ENCODE measurements at places on chromosomes 7 and 10. TPM values are rescaled to one million over a fixed set of nuclear protein-coding genes. Genes with fewer than 3 reads are reported as not detected.

- H3K36me3 ChIP-seq = no peaks in the 10 kb centered on the region
- DNase-seq = no peak
- no peak overlapping the region for H3K27ac ChIP-seq
- H3K4me1 ChIP-seq = no peaks in the 10 kb centered on the region
Observed at GRCh38 chr7:46545790-46546189, 624.7 kb upstream of the IGFBP3 start.

DNA sequence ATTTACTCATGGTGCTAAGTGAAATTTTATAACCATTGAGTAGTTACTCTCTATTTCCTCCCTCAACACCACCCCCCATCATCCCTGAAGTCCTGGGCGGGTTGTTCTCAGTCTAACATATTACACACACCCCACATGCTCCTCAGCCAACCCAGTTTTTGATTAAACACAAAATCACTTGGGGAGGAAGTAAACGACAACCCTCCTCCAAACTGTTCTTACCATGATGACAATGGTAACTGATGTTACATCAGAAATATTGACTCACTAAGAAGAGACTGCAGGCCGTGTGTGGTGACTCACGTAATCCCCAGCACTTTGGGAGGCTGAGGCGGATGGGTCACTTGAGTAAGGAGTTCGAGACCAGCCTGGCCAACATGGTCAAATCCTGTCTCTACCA is 44.2 kb downstream of the RAB11FIP2 start:
- H3K4me3 ChIP-seq = no peak overlapping the region
- no peaks in the 10 kb centered on the region for H3K36me3 ChIP-seq

DNA sequence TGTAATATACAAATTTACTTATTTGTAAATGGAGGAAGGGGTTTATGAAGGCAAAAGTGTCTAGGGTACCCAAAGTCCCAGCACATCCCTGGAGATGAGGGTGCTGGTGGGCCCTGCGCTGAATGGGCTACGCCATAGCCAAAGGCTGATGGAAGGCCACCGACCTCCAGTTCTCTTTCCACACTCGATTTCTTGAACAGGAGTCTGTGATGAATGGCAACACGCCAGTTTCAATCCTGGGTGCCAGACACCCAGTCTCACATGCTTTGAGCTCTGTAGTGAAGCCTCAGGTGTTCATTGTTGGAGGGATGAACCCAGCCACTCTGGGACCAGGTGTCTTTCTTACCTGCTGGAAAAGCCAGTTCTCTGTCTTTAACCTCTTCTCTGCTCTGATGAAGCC is 752 bp downstream of the LRMDA start:
- no peaks in the 10 kb centered on the region for H3K4me1 ChIP-seq
- H3K27ac ChIP-seq = no peak overlapping the region
- H3K4me3 ChIP-seq = no peak overlapping the region
- DNase-seq = no peak
- H3K36me3 ChIP-seq = no peaks in the 10 kb centered on the region

CLDN12 gene
- total RNA-seq = 6.5 TPM

DNA sequence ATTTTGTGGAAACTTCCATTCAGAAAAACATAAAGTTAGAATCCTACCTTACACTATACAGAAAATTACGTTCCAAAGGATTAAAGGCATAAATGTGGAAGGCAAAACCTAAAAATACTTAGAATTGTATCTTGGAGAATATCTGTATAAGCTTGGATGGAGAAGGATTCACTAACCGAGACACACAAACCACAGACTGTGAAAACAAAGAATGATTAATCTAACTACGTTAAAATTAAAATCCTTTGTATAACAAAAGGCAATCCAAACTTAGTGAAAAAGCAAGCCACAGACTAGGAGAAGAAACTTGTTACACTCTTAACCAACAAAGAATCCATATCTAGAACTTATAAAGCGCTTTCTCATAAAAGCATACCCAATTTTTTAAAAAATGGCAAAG is 678.8 kb downstream of the INHBA start:
- H3K4me1 ChIP-seq = no peaks in the 10 kb centered on the region
- H3K27ac ChIP-seq = no peak overlapping the region
- no peak overlapping the region for H3K4me3 ChIP-seq
- DNase-seq = no peak
- H3K27me3 ChIP-seq = no peaks in the 10 kb centered on the region
- H3K36me3 ChIP-seq = no peaks in the 10 kb centered on the region

DNA sequence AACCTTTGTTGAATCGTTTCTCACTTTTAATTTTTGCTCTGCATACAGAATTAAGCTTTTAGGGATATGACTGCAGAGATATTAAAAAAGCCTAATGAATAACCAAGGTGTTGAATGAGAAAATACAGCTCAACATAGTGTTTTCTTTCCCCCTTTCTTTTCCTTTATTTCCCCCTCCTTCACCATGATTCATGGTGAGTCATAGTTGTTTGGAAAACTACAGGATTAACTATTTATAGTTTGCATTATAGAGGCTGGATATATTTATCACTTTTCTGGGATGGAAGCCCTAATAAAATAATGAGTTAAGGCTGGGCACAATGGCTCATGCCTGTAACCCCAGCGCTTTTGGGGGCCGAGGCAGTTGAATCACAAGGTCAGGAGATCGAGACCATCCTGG is 115.0 kb downstream of the DNAJB9 start:
- DNase-seq = no peak
- H3K27me3 ChIP-seq = no peaks in the 10 kb centered on the region
- H3K27ac ChIP-seq = no peak overlapping the region
- no peaks in the 10 kb centered on the region for H3K36me3 ChIP-seq
- H3K4me1 ChIP-seq = no peaks in the 10 kb centered on the region

- H3K4me3 ChIP-seq = no peak overlapping the region
- no peaks in the 10 kb centered on the region for H3K27me3 ChIP-seq
- H3K36me3 ChIP-seq = no peaks in the 10 kb centered on the region
- DNase-seq = no peak
- H3K4me1 ChIP-seq = no peaks in the 10 kb centered on the region
- no peak overlapping the region for H3K27ac ChIP-seq
Observed at GRCh38 chr7:90824386-90825307, 228.5 kb downstream of the CDK14 start.

CYP3A4 gene
- 0.11 TPM for total RNA-seq

BTBD16 gene
- total RNA-seq = not detected

CCL26 gene
- not detected for total RNA-seq

- H3K4me3 ChIP-seq = no peak overlapping the region
- no peak overlapping the region for H3K27ac ChIP-seq
- no peaks in the 10 kb centered on the region for H3K27me3 ChIP-seq
Observed at GRCh38 chr7:142739923-142740492, 9.3 kb upstream of the PRSS1 start.

- H3K4me3 ChIP-seq = no peak overlapping the region
- no peaks in the 10 kb centered on the region for H3K36me3 ChIP-seq
- H3K4me1 ChIP-seq = no peaks in the 10 kb centered on the region
- no peak overlapping the region for H3K27ac ChIP-seq
- peaks cover 14% of the 10 kb centered on the region for H3K27me3 ChIP-seq
Observed at GRCh38 chr7:97733276-97734161, 1.6 kb downstream of the TAC1 start.

DNA sequence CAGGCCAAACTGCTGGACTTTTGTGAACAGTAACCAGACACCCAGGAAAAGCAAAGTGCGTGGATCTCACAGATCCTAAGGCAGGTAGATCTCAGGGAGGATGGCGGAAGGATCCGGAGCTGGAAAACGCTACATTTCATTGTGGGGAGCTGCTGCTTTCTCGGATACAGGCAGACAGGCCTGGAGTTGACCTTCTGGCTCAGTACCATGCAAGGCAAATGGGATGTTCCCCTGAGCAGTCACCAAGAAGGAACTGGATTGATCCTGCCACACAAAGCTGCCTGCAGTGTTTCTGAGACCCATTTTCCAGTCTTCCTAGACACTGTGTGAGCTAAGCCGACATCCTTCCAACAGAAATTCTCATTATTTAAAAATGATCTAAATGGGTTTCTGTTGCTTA is 65.5 kb downstream of the ZRANB1 start:
- H3K27me3 ChIP-seq = no peaks in the 10 kb centered on the region
- DNase-seq = no peak
- H3K4me1 ChIP-seq = no peaks in the 10 kb centered on the region

DNA sequence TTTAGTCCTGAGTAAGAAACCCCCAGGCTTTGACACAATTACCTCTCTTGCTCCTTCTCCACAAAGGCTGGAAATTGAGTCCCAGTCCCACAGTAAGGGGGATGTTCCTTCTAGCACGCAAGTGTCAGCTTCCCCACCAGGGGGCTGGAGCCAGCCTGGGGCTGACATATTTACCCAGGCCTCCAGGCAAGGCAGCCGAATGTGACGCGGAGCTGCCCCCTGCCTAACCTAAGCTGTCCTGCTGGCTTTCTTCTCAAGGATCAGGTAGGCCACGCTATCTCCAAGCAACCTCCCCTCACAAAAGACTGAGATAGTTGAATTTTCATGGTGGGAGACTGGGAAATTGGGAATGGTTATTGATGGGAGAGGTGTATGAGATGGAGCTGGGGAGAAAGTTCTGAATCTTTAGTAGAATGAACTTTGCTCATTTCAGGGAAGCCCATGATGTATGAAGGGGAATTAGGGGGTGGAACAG is 19.2 kb upstream of the BMPER start:
- H3K4me3 ChIP-seq = no peak overlapping the region
- DNase-seq = no peak
- H3K36me3 ChIP-seq = no peaks in the 10 kb centered on the region
- no peaks in the 10 kb centered on the region for H3K4me1 ChIP-seq
- no peak overlapping the region for H3K27ac ChIP-seq

GRCh38 chr10:107767185-107767584 is 602.7 kb upstream of the SORCS1 start:
- no peaks in the 10 kb centered on the region for H3K27me3 ChIP-seq
- H3K36me3 ChIP-seq = no peaks in the 10 kb centered on the region
- no peak for DNase-seq
- H3K27ac ChIP-seq = no peak overlapping the region
- H3K4me1 ChIP-seq = no peaks in the 10 kb centered on the region

DNA sequence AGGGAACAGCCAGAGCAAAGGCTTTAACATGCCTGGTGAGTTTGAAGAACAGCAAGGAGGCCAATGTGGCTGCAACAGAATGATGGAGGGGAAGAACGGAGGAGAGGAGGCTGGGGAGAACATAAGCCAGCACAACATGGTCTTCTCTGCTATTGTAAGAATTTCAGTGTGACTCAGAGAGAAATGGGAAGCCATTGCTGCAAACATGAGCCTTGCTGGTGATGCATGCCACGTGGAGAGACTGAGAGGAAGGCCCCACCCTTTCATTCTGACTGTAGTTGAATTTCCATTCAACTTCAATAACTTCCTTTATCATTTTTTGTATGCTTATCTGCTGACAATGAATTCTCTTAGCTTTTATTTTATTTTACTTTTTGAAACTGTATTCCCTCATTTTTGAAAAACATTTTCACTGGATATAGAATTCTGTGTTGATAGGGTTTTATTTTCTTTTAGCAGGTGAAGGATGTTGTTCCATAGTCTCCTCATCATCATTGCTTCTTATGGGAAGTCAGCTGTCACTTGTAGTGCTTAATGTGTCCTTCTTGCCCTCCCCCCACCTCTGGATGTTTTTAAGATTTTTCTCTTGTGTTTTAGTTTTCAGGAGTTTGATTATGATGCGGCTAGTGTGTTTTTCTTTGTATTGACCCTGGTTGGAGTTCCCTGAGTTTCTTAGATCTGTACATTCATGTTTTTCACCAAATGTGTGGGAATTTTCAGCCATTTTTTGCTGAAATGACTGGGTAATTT is 46.4 kb upstream of the LEP start:
- no peaks in the 10 kb centered on the region for H3K36me3 ChIP-seq
- H3K4me1 ChIP-seq = no peaks in the 10 kb centered on the region
- H3K4me3 ChIP-seq = no peak overlapping the region
- no peaks in the 10 kb centered on the region for H3K27me3 ChIP-seq

GRCh38 chr7:70712942-70713341 is 419.0 kb upstream of the GALNT17 start:
- peaks cover 25% of the 10 kb centered on the region for H3K4me1 ChIP-seq
- no peak overlapping the region for H3K27ac ChIP-seq
- DNase-seq = no peak
- no peaks in the 10 kb centered on the region for H3K36me3 ChIP-seq
- no peak overlapping the region for H3K4me3 ChIP-seq
